ENCODE measurements at places on chromosomes 4 and X. TPM values are rescaled to one million over a fixed set of nuclear protein-coding genes. Genes with fewer than 3 reads are reported as not detected.

PRRG3 gene
- total RNA-seq, result not detected

GRCh38 chr4:75919920-75920319 is 17.7 kb upstream of the PPEF2 start:
- H3K36me3 ChIP-seq, result peaks cover 21% of the 10 kb centered on the region
- H3K4me3 ChIP-seq, result no peak overlapping the region
- no peak for DNase-seq
- H3K27ac ChIP-seq, result no peak overlapping the region
- H3K27me3 ChIP-seq, result no peaks in the 10 kb centered on the region
- peaks cover 10% of the 10 kb centered on the region for H3K4me1 ChIP-seq

DNA sequence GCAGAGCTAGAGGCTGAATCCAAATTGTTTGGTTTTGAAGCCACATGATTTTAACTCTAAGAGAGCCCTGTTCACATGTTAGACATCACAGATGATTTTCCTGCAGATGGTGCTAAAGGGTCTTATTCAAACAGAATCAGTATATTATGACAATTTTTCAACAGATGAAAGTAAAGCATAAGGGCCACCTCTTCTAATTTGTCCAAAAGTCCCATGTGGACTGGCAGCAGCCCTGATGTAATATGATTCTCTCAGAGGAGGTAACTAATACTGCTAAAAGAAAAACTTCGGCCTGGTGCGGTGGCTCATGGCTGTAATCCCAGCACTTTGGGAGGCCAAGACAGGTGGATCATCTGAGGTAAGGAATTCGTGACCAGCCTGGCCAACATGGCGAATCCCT is 26.0 kb upstream of the SETD7 start:
- H3K27me3 ChIP-seq, result peaks cover 17% of the 10 kb centered on the region
- H3K36me3 ChIP-seq, result no peaks in the 10 kb centered on the region
- peaks cover 12% of the 10 kb centered on the region for H3K4me1 ChIP-seq
- no peak overlapping the region for H3K4me3 ChIP-seq
- DNase-seq, result no peak

DNA sequence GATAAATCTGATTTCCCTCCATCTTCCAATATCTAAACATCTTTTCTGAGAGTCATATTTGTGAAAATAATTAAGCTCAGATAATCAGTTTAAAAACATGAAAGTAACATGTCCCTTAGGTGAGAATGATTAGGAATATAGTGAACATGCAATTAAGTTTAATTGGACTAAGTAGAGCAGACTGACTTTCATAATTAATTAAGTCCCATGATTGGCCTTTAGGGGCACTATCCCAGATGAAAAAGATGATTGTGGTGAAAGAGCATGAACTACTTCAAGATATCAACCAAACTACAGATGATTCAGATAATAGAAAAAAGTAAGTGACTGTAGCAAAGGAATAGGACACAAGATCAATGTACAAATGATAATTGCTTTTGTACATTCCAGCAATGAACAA is 758.8 kb downstream of the STIM2 start:
- no peak overlapping the region for H3K4me3 ChIP-seq
- no peaks in the 10 kb centered on the region for H3K27me3 ChIP-seq
- no peaks in the 10 kb centered on the region for H3K4me1 ChIP-seq
- DNase-seq, result no peak

VCX3A gene
- not detected for total RNA-seq

DNA sequence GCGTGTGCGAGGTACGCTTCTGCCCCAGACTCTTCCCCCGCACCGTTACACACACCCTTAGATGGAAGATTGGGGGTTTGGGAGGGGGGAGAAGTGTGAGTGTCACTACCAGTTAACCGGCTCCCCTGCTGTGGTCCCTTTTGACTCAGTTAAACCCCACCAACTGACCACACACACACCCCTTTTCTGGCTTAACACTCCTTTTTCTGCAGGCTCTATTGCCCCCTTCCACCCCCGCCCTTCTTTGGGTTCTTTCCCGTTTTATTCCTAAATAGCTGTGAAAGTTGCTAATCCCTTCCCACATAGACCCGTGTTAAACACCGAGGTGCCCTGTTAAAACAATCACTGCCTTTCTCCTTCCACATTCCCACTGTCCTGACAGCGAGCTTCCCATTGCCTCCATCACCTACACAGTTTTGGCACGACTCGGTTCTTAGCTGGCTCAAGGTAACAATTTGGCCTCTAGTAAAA is 3.7 kb upstream of the NR3C2 start:
- peaks cover 11% of the 10 kb centered on the region for H3K4me1 ChIP-seq
- no peak overlapping the region for H3K27ac ChIP-seq
- peak overlapping the region; percentile 50 for H3K4me3 ChIP-seq
- peaks cover 24% of the 10 kb centered on the region for H3K27me3 ChIP-seq

- no peaks in the 10 kb centered on the region for H3K36me3 ChIP-seq
- peaks cover 3% of the 10 kb centered on the region for H3K27me3 ChIP-seq
- H3K4me1 ChIP-seq, result no peaks in the 10 kb centered on the region
- no peak overlapping the region for H3K4me3 ChIP-seq
- H3K27ac ChIP-seq, result no peak overlapping the region
Observed at GRCh38 chr4:174579421-174579820, 57.1 kb upstream of the HPGD start.

MID1IP1 gene
- total RNA-seq, result 20.5 TPM

GRCh38 chr4:145497199-145498149 is 15.8 kb downstream of the SMAD1 start:
- no peak overlapping the region for H3K27ac ChIP-seq
- peaks cover 1% of the 10 kb centered on the region for H3K27me3 ChIP-seq
- no peak overlapping the region for H3K4me3 ChIP-seq

GRCh38 chr4:47215759-47216158 is 184.4 kb downstream of the GABRB1 start:
- peaks cover 2% of the 10 kb centered on the region for H3K27me3 ChIP-seq
- peaks cover 64% of the 10 kb centered on the region for H3K4me1 ChIP-seq
- no peak overlapping the region for H3K4me3 ChIP-seq
- no peak for DNase-seq
- peak overlapping the region; percentile 14 for H3K27ac ChIP-seq

- DNase-seq, result no peak
- H3K4me3 ChIP-seq, result no peak overlapping the region
- peaks cover 34% of the 10 kb centered on the region for H3K36me3 ChIP-seq
Observed at GRCh38 chr4:16775411-16776154, 122.9 kb downstream of the LDB2 start.

DNA sequence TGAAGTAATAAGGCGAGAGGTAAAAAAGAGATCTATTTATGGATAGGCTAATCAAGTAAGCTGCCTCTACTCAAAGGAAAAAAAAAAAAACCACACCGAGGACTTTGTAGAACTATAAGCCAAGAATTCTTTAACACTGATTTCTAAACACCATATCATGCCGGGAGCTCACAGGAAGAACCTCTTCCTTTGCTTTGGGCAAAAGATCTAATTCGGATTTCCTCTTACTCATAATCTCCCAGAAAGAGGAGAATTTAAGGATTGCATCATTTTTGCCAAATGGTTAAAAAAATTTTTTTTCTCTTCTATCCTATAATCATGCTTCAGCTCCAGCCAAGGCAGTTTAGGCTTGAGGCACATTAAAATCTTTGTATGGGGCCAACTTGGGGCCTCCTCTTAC is 95.5 kb downstream of the ZNF827 start:
- peaks cover 52% of the 10 kb centered on the region for H3K4me1 ChIP-seq
- H3K27me3 ChIP-seq, result no peaks in the 10 kb centered on the region
- H3K36me3 ChIP-seq, result peaks cover 49% of the 10 kb centered on the region
- peak overlapping the region; percentile 45 for H3K4me3 ChIP-seq
- DNase-seq, result peak; percentile 79

DNA sequence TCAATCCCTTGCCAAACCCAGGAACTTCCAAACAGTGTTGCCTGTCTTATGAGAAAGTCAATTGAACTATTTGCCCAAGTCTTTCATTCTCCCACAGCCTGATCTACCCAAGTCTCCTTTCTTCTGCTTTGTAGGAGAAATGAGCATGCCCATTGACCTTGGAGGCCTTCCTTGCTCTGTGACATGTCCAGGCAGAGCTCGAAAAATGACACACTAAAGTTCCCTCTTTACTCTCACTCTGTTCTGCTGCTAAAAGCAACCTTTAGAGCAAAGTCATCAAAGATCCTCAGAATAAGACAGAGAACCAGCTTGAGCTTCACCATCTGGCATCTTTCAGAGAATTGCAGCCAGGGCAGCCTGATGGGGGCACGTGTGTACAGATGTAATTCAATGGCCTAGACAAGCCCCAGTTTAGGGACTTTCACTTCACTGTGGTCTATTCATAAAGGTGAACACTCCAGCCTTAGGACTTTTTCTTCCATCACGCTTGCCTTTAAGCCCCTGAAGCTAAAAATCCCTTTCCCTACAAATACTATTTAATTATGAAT is 136.4 kb downstream of the AMELX start:
- no peak overlapping the region for H3K4me3 ChIP-seq
- DNase-seq, result no peak
- H3K36me3 ChIP-seq, result no peaks in the 10 kb centered on the region
- peaks cover 2% of the 10 kb centered on the region for H3K27me3 ChIP-seq
- H3K27ac ChIP-seq, result no peak overlapping the region

GRCh38 chr4:57194068-57194611 is 84.0 kb upstream of the IGFBP7 start:
- H3K4me1 ChIP-seq, result no peaks in the 10 kb centered on the region
- H3K27me3 ChIP-seq, result peaks cover 22% of the 10 kb centered on the region

DNA sequence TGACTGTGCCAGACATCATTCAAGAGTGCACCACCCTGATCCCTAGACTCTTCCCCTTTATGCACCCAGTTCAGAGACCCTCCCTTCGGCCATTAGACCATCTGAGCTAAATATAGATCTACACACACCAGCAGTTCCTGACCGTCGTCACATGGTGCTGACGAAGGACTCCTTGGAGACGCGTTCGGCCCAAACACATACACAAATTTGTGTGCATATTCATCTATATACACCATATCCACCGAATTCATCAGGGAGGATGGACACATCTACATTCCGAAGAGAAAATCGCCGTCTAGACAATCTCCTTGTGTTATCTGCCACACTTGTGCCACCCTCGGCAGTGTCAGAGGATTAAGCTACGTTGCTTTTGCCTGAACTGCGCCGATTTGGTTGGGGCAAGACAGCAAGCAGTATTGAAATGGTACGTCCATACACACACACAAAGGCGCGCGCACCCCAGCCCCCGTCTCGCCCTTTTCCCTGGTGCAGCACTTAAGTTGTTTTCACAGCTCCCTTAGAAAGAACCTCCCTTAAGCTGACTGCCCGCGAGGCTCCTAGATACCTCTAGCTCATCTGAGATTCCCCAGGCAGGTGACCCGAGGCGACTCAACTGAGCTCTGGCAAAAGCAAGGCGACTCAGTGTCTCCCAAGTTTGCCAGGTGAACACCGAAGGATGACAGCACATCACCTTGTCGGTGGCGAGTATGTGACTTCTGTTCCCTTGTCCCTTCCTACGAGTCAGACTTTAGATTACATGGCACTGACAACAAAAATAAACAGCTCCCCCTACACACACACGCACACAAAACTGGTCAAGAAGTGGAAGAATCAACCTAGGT is 1.0 kb downstream of the RASGEF1B start:
- peaks cover 10% of the 10 kb centered on the region for H3K27me3 ChIP-seq
- H3K4me1 ChIP-seq, result peaks cover 19% of the 10 kb centered on the region
- no peaks in the 10 kb centered on the region for H3K36me3 ChIP-seq

DNA sequence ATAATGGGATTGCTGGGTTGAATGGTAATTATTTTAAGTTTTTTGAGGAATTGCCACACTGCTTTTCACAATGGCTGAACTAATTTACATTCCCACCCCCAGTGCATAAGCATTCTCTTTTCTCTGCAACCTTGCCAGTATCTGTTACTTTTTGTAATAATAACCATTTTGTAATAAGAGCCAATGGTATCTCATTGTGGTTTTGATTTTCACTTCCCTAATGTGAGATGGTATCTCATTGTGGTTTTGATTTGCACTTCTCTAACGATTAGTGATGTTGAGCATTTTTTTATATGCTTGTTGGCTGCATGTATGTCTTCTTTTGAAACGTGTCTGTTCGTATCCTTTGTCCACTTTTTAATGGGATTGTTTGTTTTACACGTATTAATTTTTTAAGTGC is 213.1 kb upstream of the HDX start:
- H3K36me3 ChIP-seq, result no peaks in the 10 kb centered on the region
- no peak overlapping the region for H3K4me3 ChIP-seq

PAGE1 gene
- total RNA-seq, result not detected
